ENCODE measurements at places on chromosomes 2 and 18.

DNA sequence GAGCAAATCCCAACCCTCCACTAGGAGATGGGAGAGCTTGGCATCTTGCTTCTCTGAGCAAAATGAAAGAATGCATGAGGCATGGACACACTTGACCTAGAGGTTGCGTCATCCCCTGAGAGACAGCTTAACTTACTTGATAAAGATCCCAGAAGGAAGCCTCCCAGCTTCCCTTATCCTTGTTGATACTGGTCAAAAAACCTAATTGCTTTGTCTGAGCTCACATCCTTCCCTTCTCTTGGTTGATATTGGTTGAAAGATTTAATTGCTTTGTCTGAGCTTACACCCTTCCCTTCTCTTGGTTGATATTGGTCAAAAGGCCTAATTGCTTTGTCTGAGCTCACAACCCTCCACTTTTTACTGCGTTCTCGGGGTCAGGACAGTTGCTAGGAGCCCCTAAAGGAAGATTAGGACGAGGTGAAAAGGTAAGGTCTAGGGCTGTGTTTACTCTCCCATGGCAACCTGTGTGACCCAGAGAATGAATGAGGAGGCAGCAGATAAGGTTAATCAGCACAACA is 12.2 kb upstream of the BOD1L2 start:
- DNase-seq = no peak

- no peak for DNase-seq
These were observed 239.5 kb downstream of the L3MBTL4 start for GRCh38 chr18:6174983-6175745.

DNA sequence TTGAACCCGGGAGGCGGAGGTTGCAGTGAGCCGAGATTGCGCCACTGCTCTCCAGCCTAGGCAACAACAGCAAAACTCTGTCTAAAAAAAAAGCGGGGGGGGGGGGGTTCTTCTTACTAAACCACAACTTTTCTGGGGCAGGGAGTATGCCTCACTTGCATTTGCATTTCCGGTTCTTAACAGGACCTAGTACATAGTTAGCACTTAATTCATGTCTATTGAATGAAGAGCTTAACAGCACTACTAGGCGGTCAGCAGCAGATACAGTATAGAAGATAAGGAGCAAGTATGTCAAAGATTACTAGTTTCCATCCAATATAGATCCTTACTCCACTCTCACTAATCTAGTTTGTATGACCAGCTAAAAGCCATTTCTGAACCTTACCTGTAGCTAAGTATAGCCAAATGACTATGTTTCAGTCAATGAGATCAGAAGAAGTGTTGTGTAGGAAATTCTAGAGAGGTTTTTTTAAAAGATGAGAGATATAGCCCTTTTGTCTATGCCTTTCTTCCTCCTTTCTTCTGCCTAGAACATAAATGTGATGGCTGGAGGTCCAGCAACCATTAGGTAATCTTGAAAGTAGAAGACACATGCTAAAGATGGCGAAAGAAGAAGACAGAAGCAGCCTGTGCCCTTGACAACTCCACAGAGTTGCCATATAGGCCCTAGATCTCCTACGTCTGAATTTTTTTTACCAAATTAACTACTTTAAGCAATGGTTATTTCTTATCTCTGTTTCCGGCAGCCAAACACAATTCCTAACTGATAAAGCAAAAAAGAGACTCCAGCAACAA is 11.3 kb downstream of the HYCC2 start:
- DNase-seq = no peak

DNA sequence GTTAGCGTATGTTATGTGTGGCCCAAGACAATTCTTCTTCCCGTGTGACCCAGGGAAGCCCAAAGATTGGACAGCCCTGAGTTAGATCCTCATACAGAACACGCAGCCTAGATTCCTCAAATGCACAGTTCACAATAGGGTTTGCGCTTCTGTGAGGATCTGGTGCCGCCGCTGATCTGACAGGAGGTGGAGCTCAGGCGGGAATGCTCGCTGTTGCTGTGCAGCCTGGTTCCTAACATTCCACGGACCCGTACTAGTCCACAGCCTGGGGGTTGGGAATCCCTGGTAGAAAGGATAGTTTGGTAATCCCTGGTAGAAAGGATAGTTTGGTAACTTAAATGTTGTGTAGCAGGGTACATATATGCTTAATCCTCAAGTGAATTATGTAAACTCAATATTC is 27.0 kb downstream of the MAPRE3 start:
- DNase-seq = no peak

DNA sequence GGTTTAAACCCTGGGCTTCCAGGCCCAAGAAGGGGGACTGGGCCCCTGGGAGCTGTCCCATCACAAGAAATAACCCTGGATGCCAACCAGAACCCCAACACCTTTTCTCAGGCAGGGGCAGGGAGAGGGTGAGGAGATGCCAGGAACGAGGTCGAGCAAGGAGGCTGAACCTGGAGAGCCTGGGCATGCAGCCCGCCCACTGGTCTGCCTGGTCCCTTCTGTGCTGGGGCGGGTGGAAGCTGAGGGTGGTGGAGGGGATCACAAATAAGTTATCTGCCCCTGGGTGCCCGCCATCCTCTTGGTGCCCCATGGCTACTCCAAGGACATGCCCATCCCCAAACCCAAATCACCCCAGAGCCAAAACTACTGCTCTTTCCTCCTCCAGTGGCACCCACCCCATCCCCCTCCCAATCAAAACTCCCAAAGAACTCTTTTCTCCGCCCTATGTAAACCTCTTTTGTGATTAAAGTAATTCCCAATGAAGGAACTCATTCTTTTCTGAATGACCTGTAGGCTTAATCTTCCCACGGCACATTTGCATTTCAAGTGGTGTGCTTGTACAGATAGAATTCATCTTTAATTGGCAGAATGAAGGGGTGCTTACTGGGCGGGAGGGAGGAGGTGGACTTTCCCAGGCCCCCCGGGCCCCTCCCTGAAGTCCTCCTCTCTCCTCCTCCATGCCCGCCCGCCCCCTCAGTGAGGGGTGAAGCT is 47.9 kb downstream of the EFR3B start:
- no peak for DNase-seq

GRCh38 chr2:3033315-3033714 is 344.3 kb downstream of the EIPR1 start:
- DNase-seq = no peak

- DNase-seq = no peak
These were observed 275.3 kb downstream of the KCNS3 start for GRCh38 chr2:18153741-18154140.

DNA sequence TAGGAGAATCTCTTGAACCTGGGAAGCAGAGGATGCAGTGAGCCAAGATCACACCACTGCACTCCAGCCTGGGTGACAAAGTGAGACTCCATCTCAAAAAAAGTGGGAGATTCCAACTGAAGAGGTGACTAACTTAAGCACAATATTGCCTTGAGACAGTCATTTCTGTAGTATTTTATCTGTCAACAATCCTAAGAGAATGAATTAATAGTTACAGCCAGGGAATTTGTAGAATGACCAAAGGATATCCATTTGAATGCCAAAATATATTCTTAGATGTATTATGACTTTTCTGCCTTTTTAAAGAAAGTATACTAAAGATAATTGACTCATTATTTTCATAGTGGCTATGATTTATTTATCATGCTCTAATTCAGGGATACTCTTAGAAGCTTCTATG is 40.7 kb upstream of the CCDC150 start:
- DNase-seq = no peak

DNA sequence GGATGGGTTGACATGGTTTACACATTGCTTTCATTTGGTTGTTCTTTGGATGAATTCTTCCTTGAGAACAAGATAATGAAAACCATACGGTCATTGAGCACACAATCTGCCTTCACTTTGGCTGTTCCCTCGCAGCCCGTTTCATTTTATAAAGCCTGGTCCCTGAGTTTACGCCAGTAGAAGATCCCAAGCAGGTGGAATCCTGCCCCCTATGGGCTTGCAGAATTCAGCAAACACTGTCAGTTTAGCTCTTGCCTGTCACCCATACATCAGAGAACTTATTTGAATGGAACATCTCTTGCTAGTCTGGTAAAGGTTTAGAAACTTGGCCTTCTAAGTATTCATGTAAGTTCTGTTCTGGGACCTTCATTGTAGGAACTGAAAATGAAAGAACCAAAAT is 666.4 kb upstream of the ZEB2 start:
- no peak for DNase-seq

- no peak for DNase-seq
These were observed 2062.3 kb upstream of the CELF4 start for GRCh38 chr18:39627936-39628335.

- DNase-seq = no peak
These were observed 356.3 kb upstream of the SETBP1 start for GRCh38 chr18:44324361-44324760.

GRCh38 chr18:11392292-11392691 is 217.1 kb upstream of the SLC35G4 start:
- no peak for DNase-seq

DNA sequence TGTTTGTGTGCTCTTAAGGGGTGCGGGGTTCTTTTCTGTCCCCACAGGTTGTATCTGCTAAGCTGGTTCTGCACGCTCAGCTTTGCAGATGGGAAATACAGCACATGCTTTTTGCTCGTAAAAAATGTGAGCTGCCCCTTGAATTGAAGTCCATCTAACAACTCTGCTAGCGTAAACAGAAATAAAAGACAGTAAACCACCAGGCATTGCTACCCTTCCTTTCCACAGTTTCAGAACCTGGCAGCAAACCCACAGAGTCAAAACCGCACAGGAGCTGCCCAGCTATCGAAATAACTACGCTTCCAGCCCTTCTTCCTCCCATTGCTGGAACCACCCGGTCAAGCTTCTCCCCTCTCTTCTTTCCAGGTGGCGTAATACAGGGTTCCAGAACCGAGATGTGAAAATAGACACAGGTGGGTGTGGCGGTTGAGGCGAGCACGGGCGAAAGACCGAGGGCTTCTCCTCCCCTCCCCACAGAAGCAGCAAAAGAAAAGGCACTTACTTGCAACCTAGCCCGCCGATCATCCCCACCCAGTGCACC is 479 bp downstream of the SCN9A start:
- DNase-seq = no peak

DNA sequence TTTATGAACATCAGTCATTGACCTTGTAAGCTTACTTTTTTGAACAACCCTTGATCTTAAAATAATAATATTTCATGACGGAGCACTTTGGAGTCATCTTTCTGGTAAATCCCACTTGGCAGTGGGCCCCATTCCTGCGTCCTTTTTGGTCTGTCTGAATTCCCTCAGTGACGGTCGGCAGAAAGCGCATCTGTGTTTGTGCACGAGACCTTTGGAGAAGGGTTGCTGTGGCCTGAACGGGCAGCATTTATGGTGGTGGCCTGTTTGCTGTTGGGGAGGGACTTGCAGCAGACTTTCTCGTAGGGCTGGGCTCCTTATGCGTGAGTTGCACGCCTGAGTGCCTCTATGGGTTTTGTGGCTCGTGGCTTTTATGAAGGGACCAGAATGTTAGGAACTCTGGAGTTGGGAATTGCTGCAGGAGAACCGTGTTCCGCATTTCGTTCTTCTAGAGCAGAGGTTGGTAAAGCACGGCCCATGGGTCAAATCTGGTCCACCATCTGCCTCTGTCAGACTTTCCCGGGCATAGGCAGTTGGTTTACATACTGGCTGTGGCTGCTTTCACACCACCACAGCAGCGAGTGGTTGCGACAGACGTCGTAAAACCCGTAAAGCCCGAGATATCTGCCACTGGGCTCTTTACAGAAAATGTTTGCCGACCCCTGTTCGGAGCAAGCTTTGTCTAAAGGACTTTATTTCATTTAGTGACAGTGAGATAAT is 30.8 kb downstream of the LPIN1 start:
- no peak for DNase-seq

- DNase-seq = no peak
These were observed 609.1 kb upstream of the SYT4 start for GRCh38 chr18:43886341-43886740.

- no peak for DNase-seq
These were observed 97.7 kb upstream of the ACAA2 start for GRCh38 chr18:49910986-49911385.

DNA sequence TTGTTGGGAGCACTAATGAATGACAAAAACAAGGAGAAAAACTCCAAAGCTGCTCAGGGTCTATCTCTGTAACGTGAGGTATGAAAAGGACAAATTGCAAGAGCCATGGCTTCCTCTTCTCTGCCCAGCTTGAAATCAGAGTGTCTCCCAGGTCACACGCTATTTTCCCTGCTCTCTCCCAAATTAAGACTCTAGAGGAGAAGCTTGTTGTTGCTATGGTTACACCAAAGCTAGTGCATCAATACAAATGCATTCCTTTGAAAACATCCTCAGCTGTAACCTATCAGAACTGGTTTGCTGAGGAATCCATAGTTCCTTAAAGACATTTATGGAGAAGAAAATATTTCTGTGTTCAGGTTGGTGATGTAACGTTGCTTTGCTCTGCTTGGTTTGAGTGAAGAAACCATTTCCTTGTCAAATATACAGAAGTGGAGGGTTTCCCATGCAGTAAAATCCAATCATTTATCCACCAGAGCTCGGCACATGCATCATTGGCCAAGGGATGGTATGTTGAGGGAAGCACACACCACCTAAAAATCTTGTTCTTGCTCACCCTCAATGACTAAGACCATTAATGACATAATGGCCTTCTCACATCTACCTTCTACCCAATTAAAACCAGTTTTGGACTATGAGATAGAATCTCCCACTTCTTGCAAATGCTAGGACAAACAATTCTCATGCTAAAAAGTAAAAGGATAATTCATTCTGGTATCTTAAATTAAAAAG is 2135.6 kb upstream of the CELF4 start:
- DNase-seq = peak; percentile 14

DNA sequence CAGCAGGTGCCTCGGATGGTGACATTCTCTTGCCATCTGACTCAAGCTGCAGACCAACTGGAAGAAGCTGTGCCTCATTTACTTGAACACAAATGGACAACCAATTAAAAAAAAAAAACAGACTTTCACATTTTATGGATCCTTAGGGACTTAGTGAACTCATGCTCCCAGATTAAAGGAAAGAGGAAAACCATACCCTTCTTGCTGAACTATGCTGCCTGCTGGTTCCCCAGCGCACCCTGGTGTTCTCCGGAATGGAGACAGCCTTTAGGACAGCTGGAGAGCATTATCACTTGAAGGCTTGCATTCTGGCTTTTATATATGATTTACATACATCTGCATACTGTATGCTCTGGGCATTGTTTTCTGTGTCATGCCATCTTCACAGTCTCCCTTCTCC is 370.7 kb downstream of the SLC4A3 start:
- no peak for DNase-seq

DNA sequence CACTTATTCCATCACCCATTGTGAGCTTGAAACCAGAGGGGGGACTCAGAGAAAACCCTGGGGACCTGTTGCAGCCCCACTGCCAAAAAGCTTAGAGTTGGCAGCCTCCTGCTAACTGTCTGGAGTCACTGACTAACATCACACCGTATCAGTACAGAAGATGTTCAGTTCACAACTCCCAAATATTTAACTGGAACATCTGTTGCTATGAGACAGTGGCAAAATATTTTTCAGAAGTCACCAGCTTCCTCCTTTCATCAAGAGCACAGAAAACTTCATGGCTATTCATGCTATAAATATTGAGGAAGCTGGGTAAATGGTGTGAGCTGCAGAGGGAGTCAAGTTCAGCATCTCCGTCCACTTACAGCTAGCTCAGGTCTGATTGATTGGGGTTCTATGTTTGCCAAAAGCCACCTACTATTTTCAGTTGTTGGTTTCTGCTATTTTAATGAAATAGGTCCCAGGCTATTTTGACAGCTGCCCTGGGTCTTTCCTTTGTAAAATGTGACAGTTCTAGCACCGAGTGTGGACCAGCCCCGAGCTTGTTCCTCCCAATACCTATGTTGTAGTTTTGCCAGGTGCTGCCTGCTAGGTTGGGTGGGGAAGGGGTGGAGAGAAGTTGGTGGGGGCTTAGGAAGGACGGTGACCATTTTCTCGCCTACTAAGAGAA is 9.8 kb downstream of the TUBB6 start:
- no peak for DNase-seq

Measured in GM04503 (cell line).